ENCODE measurements at places on chromosomes 3 and 15. TPM values are rescaled to one million over a fixed set of nuclear protein-coding genes. Genes with fewer than 3 reads are reported as not detected.

Gene GPR160
- 2.6 TPM for total RNA-seq

Gene GABRR3
- not detected for total RNA-seq

Gene SLC22A14
- total RNA-seq: under 0.01 TPM

Gene GUCA1C
- total RNA-seq: not detected

Gene ACTRT3
- total RNA-seq: 1.6 TPM

Gene SELENOK
- 45.9 TPM for total RNA-seq

Gene FANCD2OS
- total RNA-seq: not detected

Gene MASP1
- 5.7 TPM for total RNA-seq

Gene FBXW12
- total RNA-seq: 0.52 TPM

Gene C3orf20
- total RNA-seq: 0.52 TPM

Gene CAPN3
- 675 TPM for total RNA-seq

Gene ZWILCH
- 14.1 TPM for total RNA-seq

Gene SMC4
- 36.5 TPM for total RNA-seq

Gene SLCO2A1
- total RNA-seq: 0.52 TPM

Gene FGF7
- total RNA-seq: 7.3 TPM

Gene KCNMB3
- 2.6 TPM for total RNA-seq

Gene ELL3
- 4.2 TPM for total RNA-seq

Gene GNAT1
- total RNA-seq: not detected

Gene FBXO40
- 4.2 TPM for total RNA-seq

Gene SCAANT1
- total RNA-seq: not detected

Gene MYEF2
- total RNA-seq: 3.7 TPM

Gene PAK2
- 24.5 TPM for total RNA-seq

Gene PATL2
- total RNA-seq: 2.6 TPM

Gene SKOR1
- under 0.01 TPM for total RNA-seq

Gene ILDR1
- not detected for total RNA-seq

Gene RNF111
- total RNA-seq: 17.7 TPM

Gene DNAH12
- total RNA-seq: 0.52 TPM

Gene FETUB
- total RNA-seq: not detected

Gene TUSC7
- not detected for total RNA-seq

Gene IGSF10
- 18.3 TPM for total RNA-seq

Gene PLSCR2
- not detected for total RNA-seq

Gene C3orf52
- 3.7 TPM for total RNA-seq

Gene CSPG5
- 1.0 TPM for total RNA-seq

Gene PLA2G4D
- not detected for total RNA-seq

Gene AQR
- 19.8 TPM for total RNA-seq

Gene CLDN16
- under 0.01 TPM for total RNA-seq
